Hematopoietic multipotent progenitor cell treated with erythropoietin and hydrocortisone succinate and interleukin-3 and kit ligand, for 4 days (in vitro differentiated cells): ENCODE measurements at places on chromosomes 3 and 15.

GRCh38 chr15:40637221-40637745, 43.2 kb downstream of the KNL1 start:
- no peak for DNase-seq

DNA sequence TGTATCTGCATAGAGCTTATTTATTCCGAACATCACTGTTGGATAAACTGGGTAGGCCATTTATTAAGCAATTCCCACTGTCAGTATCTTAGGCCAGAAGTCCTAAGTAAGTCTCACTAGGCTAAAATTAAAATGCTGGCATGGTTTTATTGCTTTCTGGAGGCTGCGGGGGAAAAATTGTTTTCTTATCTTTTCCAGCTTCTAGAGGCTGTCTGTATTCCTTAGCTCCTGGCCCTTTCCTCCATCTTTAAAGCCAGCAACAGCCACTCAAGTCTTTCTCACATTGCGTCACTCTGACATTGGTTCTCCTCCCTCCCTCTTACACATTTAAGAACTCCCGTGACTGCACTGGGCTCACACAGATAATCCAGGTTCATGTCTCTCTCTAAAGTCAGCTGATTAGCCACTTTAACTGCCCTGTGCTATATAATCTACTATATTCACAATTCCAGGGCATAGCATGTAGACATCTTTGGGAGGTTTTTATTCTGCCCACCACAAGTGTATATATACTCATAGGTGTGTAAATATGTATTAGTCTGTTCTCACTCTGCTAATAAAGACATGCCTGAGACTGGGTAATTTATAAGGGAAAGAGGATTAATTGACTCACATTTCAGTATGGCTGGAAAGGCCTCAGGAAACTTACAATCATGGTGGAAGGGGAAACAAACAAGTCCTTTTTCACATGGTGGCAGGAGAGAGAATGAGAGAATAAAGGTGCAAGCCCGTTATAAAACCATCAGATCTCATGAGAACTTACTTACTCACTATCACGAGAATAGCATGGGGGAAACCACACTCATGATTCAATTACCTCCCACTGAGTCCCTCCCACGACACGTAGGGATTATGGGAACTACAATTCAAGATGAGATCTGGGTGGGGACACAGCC, 113.5 kb upstream of the SLC7A14 start:
- DNase-seq = no peak

DNA sequence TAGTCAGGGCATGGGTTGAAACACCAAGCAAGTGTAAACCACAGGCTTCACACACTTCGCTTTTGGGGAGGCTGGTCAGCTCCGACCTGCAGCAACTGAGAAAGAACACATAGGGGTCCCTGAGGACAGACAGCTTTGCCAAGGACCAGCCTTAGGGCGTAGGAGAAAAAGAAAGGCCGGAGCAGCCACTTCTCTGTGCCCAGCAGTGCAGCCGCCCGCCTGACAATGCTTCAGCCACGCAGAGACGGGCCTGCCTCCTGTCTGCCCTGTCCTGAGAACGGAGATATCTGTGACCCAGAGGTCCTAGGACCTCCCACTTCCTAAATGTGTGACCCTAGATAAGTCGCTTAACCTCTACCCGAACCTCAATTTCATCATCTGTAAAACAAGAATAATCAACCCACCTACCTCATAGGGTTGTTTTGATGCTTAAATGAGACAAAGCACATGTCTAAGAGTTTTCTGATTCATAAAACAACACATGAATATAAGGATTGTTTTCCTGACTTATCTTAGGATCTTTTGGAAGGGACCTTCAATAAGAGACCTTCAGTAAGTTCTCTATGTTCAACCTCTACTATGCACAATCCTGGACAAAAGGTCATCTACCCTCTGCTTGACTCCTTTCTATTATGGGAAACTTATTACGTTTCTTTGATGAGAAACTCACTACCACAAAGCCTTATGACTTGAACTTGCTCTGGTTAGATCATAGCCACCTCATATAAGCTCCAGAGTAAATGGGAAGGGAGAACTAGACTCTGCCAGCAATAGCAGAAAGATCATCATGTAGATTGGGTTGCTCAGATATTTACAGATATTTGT, 32.9 kb upstream of the RFTN1 start:
- DNase-seq = peak; percentile 90

GRCh38 chr3:37163262-37164015, 10.9 kb downstream of the LRRFIP2 start:
- DNase-seq = peak; percentile 69

DNA sequence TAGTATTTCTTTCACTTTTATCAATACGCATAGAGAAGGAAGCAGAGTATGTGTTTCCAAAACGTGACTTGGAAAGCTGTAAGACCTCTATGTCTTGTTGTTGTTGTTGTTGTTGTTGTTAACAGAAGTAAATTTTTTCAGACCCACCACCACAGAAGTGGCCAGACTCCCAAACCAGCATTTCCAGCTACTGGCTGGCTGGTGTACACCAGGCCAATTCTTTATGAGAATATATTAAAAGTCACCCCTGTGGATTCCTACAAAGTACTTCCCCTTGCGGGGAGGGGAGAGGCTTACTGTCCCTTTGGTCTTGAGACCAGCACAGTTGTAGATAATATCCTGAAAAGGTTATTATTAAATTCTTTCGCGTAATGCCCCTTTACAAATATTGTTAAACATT, 1.6 kb upstream of the FOXP1 start:
- DNase-seq = peak; percentile 80

DNA sequence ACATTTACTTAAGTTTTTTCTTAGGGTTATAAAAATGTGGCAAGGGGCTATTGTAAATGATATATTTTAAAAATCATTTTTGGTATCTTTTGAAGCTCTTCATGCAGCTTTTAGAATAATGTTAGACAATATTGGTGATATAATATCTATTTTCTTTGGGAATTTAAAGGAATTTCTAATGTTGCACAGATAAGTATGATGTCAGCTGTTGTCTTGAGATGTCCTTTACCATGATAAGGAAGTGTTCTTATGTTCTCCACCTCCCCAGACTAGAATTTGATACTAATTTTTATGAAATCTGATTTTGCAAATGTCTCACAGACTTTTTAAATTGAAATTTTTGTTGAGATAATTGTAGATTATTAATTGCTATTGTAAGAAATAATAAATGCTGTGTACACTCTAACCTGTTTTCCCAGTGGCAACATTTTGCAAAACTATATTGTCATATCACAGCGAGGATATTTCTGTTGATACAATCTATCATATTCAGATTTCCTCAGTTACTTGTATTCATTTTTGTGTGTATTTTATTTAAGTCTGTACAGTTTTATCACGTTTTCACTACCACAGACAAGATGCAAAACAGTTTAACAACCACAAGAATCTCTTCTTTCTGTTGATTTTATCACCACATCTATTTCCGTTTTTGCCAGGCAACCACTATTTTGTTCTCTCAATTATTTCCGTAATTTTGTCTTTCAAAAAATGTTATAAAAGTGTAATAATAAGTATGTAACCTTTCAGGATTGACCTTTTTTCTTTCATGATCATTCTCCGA, 55.4 kb downstream of the SPRED1 start:
- no peak for DNase-seq

DNA sequence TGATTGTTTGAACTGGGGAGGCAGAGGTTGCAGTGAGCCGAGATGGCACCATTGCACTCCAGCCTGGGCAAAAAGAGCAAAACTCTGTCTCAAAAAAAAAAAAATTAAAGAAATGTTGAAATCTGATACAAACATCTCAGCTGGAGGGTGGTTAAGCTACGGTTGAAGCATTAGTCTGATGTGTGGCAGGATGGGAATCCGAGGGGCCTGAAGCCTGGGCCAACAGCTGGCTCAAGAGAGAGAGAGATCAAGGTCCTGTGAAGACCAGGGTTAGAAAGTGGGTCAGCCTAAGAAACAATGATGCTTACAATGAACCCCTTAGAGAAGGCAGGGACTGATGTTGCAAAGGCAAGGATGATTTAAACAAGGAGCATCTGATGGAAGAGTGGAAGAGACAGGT, 69.8 kb downstream of the CD200R1L start:
- no peak for DNase-seq

DNA sequence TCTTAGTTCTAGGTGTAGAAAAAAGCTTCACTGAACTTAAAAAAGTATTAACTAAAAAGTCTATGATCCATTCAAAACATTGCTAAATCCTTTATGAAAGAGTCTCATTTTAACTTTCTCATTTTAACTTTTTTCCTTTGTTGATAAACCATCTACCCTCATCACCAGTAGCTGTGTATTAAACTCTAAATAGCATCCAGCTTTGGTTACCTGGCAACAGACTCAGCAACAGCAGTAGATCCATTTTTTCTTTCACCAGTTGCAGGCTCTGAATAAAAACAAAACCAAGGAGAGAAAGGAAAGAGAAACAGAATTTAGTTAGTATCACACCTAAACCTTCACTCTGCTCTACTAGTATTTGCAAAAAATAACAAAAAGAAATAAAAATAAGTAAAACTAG, 51.6 kb downstream of the TP53BP1 start:
- peak; percentile 47 for DNase-seq

DNA sequence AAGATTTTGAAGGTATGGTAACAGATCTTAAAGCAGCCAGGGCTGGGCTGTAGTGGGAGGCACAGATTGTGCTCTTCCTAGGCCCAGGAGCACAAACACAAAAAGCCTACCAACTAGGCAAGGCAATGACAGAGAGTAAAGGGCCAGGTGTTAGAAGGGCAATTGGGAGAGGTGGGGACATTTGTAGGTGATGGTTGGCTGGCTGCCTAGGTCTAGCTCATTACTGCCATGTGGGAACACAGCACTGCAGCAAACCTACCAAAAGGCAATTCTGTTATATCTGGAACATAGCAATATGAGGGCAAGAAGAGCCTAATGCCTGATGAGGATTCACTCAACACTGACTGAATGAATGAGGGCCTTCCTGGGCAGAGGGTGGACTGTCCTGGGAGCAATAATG, 30.4 kb downstream of the ARHGEF3 start:
- no peak for DNase-seq

DNA sequence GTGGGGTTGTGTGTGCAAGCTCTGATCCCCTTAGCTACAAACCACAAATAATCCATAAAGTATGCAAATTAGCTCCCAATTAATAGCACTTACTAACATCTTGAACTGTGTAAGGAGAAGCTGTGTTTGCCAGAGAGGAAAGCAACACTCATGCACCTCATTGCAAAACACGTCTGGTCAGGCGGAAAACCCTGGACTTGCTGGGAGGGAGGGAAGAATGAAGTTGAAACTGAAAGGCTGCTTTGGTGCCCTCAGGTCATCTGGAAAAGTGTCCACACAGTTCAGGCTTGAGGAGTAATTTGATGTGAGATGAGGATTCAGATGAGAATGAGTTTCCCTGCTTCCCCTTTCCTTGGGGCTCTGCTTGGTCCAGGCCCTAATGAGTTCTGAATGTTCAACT, 185.5 kb upstream of the ANKRD28 start:
- no peak for DNase-seq

- peak; percentile 93 for DNase-seq
Observed at GRCh38 chr15:68252925-68253534, 23.5 kb upstream of the CLN6 start.

- no peak for DNase-seq
Observed at GRCh38 chr3:108089579-108089978, 1.3 kb downstream of the CD47 start.

DNA sequence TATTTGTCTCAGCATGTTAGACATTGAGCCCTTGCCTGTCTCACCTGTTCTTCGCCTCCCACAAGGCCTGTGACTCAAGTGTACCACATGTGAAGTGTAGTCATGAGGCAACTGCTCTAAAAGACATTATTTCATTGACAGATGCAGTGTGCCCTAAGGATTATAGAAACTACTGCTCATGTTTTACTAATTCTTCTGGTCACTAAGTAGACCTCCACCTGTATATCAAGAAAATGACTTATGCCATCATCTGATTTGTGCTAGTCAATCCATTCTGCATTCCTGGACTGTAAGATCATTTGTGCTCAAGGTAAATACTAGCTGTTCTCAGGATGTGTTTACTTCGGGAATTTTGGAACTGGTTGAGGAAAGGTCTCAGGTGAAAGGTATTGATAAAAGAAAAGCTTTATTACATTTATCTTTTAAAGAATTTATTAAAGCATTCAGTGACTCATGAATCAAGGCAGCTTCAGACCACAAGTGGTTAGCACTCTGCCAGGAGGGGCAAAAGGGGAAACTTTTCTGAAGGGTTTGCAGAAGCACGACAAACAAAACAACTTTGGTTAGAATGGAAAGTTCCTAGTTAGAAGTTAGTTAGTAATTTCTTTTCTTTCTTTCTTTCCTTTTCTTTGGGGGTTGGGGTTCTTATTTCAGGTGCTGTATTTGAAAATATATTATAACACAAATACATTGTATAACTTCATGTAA, 465.3 kb upstream of the CBLB start:
- DNase-seq = peak; percentile 27

- DNase-seq = no peak
Observed at GRCh38 chr3:30778933-30779332, 115.5 kb downstream of the GADL1 start.

- DNase-seq = no peak
Observed at GRCh38 chr3:182644790-182645433, 148.4 kb upstream of the ATP11B start.

- DNase-seq = peak; percentile 74
Observed at GRCh38 chr3:32460031-32460749, 42.5 kb downstream of the CMTM6 start.

DNA sequence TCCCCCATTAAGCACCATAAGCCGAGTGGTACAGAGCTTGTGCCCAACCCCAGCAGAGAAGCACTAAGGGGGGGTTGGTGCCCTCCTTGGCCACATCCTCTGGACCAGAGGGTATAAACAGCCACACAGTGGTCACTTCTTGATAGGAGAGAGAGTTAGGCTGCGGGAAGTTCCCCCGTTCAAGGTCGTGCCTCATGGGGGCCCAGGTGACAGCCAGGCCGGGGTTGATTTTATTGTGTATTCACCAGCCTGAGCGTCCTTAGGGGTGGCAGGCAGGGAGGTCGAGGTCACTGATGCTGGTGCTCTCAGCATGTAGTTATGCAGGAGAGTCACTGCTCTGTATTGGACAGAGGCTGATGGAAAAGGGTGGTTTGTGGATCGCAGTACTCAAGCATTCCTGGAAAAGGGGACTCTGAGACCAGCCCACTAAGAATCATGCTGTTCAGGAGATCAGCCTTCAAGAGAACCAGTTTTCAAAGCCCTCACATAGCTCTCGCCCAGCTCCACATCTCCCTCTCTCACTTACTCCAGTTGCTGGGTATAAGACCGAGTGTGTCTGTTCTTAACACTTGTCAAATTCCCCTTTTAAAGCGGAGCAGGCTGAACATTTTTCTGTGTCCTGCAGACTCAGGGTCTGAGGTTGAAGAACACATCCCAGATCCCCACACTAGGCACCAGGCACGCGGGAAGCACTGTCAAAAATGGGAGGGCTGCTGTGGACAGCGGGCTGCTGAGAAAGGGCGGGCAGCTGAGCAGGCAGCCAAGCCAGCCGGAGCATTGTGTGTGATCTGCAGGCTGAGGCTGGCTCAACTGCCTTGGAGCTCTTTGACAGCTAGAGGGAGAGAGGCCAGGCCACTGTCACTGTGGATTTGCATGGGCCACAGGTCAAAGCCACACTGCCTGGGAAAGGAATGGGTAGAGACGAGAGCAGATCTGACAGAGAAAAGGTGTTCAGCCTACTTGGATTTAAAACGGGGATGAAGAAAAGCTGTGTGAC, 279.3 kb upstream of the LRRFIP2 start:
- peak; percentile 85 for DNase-seq
